Stimulated activated naive CD8-positive, alpha-beta T cell treated with anti-CD3 and anti-CD28 coated beads, Interleukin-15, Interleukin-2, amounts not matched to agents 100 U/mL and 50 U/mL, for 24 hours (primary cell): ENCODE measurements at places on chromosomes 2 and 18.

- DNase-seq: no peak
Observed at GRCh38 chr2:43462866-43463641, 132.8 kb downstream of the THADA start.

- peak; percentile 36 for DNase-seq
Observed at GRCh38 chr2:95026471-95027368, 1.2 kb downstream of the MAL start.

- no peak for DNase-seq
Observed at GRCh38 chr18:48922801-48923730, 27.7 kb downstream of the SMAD7 start.

- DNase-seq: no peak
Observed at GRCh38 chr18:34120294-34120693, 104.4 kb downstream of the NOL4 start.

- no peak for DNase-seq
Observed at GRCh38 chr2:558879-559278, 118.3 kb downstream of the TMEM18 start.

DNA sequence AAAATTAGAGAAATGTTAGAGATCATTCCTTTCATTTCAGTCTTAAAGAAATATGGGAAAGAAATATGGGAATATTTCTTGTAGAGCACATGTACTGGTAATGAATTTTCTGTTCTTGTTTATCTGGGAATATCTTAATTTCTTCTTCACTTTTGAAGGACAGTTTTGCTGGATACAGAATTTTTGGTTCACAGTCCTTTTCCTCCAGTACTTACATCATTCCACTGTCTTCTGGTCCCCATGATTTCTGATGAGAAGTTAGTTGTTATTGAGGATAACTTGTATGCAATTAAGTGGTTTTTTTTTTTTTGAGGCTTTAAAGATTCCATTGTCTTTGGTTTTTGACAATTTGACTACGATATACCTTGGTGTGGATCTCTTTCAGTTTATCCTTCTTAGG, 11.0 kb downstream of the NEURL3 start:
- no peak for DNase-seq

DNA sequence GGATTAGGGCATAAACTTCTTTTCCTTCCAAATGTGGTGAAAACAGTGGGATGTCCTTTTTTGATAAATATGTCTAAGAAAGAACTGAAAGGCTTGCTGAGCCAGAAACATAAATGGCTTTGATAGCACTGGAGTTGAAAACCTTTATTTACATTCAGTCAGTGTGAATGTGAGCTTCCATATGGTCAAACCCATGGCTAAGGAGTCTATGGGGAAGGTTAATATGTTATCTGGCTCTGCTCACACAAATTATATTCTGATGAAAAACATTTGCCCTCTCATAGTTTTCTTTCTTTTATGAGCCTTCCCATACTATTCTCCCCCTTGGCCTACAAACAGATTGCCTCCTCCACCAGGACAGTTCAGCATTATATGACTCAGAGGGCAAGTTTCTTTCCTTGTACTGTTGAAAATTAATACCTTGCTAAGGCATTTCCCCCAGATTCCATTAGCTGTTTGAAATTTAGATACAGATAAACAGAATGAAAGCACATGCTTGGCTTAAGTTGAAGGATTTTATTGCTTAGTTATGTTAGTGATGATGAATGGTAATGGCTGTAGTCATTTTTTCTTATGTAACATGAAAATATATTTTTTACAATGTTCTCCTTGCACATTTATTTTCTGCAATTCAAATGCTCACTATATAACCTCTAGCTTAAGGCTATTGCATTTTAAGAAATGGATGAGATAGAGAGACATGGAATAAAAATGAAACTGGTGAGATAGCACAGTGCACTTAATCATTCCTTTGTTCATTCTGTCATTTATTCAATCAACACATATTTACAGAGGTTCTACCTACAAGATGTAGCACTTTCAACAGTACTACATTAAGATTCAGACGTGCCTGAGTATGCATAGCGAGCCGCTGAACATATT, 544.1 kb downstream of the LRRTM4 start:
- DNase-seq: no peak

GRCh38 chr2:195656161-195656858, 716 bp upstream of the SLC39A10 start:
- DNase-seq: no peak

DNA sequence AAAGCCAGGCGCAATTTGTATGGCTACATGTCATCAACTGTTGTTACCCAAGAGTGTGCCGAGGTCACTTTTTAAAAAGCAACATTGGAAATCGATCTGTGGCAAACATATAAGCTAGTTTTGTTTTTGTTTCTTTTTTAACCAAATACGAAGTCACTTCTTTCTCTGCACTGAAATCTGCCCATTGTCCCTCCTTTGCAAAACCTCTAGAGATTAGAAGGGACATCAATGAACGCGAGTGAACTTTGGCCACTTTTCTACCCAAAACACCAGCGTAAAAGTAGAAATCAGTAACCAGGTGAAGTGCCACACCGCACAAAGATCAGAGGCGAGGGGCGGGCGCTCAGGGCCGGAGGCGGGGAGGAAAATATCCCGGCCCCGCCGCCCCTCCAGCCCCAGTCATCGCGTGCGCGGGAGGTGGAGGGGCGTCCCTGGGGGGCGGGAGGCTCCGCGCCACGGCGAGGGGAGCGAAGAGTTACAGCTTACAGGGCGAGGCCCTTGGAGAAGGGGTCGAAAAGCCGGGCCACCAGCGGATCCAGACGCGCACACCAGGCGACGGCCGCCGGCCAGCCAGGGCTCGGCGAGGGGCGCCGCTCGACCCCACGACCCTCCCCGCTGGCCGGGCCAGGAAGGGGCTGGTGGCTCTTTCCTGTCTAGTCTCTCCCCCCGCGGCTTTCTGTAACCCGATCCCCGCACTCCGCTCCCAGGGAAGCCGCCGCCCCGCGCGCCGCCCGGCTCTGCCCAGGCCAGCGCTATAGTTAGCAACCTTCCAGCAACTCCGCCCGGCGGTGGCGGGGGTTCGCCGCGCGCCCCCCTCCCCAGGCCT, 993 bp downstream of the RBMS1 start:
- peak; percentile 75 for DNase-seq

DNA sequence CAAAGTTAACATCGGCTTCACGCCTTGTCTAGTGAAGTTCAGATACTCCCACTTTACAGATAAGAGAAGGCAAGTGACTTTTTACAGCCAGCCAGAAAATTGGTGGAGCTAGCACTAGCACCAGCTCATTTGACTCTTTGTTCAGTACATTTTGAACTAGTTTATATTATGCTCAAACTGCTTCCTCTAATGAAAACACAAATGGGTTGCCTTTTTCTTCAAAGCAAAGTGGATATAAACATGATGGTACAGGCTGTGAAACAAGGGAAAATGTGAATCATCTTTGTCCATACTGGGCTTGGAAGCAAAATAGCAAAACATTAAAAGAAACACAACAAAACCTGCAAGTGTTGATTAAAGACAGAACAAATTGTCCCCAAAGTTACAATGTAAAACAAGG, 99.6 kb upstream of the LHCGR start:
- DNase-seq: no peak

- no peak for DNase-seq
Observed at GRCh38 chr2:74313497-74313896, 29.7 kb downstream of the SLC4A5 start.

DNA sequence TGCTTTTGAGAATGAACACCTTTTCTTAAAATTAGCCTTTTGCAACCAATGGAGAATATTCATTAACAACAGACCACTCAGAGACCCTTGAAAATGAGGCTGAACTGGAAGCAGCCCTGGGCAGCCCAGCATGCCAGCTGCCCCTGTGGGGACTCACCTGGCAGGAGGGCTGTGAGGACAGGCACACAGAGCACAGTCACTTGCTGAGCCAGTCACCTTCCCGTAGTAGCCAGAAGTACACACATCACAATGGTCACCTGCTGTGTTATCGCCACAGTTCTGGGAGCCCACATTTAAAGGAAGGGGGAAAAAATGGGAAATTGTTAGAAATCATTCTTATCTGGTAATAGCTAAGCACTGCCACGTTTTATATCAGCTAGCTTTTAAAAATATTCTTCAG, 115.5 kb downstream of the LAMA1 start:
- no peak for DNase-seq

- no peak for DNase-seq
Observed at GRCh38 chr2:27171351-27171848, 22.6 kb downstream of the TCF23 start.

DNA sequence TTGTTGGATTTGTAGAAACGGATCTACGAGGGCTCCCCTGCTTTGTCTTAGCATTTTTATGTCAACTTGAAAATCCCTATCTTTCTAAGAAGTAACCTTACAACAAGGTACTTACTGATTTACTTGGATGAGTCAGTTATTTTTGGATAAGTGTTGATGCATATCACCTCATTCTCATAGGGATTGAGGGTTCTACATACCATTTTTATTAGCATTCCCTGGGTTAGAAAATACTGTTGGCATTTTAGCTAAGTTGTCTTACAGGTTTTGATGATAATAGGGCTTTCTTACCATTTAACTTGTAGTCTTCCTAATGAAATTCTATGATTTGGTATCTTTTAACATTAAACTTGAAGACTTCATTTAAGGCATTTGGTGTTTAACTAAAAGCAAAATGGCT, 125.2 kb downstream of the UBE2E3 start:
- DNase-seq: no peak

DNA sequence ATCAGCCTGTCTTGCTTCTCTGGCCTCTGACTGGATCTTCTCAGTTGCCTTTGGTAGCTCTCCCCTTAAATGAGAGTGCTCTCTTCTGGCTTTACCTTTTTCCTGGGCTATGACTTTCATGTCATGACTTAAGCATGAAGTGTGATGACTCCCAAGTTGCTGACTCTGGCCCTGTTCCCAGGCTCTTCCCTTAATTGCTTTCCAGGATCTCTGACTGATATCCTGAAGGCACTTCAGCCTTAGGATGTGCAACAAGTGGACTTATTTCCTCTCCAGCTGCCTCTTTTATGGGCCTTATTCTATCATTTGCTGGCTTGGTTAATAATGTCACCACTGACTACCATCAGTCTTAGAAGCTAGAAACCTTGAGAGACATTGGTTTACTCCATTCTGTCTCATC, 17.4 kb downstream of the SEMA4F start:
- DNase-seq: no peak

DNA sequence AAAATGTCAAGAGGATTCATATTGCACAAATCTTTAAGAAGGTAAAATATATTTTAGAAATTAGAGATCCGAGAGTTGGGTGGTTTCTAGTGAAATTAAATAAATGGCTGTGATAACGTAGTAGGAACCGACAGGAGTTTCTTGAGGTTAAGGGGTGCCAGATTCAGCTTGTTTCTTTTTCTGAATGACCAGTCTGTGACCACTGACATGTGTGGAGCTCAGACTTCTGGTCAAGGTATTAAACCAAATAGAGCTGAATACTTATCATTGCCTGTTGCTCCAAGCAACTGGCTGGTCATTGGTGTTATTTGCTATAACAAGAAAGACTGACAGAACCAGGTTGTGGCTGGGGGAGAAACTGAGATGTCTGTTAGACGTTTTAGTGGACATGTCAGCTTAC, 408.2 kb upstream of the HS6ST1 start:
- no peak for DNase-seq

DNA sequence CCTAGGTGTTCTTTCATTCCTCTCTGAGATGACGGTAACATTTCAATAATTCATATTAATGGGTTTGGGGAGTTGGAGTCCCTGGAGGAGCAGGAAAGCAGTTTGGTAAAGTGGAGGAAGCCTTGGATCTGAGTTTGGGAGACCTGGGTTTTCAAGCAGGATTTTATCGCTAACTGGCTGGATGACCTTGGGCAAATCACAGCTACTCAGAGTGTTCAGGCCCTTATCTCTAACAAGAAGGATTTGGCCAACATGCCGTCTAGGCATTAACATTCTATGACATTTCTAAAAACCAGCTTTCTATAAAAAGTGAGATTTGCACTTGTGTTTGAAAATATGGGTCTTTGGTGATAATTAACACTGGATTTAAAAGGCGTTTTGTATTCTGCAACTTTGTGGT, 59.7 kb upstream of the MEX3C start:
- no peak for DNase-seq

- DNase-seq: peak; percentile 66
Observed at GRCh38 chr2:27720004-27720551, 51.4 kb upstream of the MRPL33 start.

GRCh38 chr2:136917411-136917881, 152.1 kb downstream of the THSD7B start:
- DNase-seq: no peak

- DNase-seq: no peak
Observed at GRCh38 chr2:182522972-182523473, 96.2 kb upstream of the PDE1A start.

DNA sequence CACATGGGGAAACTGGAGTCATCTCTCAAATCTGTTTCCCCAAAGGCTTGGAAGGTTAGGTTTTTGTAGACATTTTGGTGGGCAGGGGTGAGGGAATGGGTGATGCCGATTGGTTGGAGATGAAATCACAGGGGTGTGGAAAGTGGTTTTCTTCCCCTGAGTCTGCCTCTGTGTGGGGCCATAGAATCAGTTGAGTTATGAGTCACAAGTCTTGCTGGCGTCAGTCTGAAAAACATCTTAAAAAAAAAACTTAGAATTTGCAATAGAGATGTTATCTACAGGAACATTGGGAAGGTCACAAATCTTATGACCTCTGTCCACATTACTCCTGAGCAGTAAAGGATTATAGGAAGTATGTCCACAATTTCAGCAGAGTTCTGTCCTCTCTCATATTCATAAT, 314.6 kb downstream of the CNTNAP5 start:
- DNase-seq: no peak

- DNase-seq: no peak
Observed at GRCh38 chr2:182941121-182941722, 74.8 kb upstream of the FRZB start.

GRCh38 chr2:27765621-27766286, 5.8 kb upstream of the MRPL33 start:
- peak; percentile 64 for DNase-seq

GRCh38 chr2:215811409-215812345, 201.7 kb downstream of the MREG start:
- DNase-seq: no peak

DNA sequence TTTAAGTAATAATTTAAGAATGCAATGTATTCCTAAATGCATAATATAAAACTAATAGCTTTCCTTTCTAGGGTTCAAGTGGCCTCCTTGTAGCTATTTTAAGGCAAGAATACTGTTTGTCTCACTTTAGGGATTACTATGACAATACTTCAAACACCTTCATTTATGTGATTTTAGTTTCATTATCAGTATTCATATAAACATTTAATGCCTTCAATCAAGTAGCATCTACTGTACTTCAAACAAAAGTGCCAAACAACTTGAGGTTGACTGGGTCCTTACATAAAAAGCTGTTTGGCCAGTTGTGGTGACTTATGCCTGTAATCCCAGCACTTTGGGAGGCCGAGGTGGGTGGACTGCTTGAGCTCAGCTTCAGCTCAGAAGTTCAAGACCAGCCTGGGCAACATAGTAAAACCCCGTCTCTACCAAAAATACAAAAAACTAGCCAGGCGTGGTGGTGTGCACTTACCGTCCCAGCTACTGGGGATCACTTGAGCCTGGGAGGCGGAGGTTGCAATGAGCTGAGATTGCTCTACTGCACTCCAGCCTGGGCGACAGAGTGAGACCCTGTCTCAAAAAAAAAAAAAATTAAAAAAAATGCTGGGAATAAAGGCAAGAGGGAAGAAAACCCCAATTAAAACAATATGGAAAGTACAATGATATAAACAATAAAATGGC, 9.3 kb downstream of the MEX3C start:
- no peak for DNase-seq
